ENCODE measurements at places on chromosomes 1 and 21.

- DNase-seq: no peak
Measured at GRCh38 chr1:116902027-116902426, 7.7 kb upstream of the PTGFRN start.

- DNase-seq: no peak
Measured at GRCh38 chr1:205537386-205538018, 33.0 kb downstream of the CDK18 start.

- no peak for DNase-seq
Measured at GRCh38 chr1:46114925-46115603, 17.4 kb downstream of the PIK3R3 start.

GRCh38 chr1:56409112-56409691 lies 170.2 kb downstream of the PLPP3 start:
- no peak for DNase-seq

DNA sequence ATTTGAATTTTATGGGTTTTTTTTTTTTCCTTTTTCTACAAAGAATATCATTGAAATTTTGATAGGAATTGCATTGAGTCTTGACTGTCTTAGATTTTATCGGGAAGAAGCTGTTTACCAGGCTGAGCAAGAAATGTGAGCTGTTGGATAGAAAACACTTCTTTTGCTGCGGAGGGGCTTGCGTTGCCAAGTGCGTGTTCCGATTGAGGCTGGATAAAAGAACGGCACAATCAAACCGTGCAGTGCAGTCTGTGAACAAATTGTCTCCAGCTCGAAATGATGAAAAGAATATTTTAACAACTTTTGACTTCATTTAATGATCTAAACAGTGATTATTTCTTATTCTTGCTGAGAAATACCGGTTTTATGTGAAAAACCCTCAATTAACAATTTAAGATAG lies 149.4 kb downstream of the RYR2 start:
- no peak for DNase-seq

DNA sequence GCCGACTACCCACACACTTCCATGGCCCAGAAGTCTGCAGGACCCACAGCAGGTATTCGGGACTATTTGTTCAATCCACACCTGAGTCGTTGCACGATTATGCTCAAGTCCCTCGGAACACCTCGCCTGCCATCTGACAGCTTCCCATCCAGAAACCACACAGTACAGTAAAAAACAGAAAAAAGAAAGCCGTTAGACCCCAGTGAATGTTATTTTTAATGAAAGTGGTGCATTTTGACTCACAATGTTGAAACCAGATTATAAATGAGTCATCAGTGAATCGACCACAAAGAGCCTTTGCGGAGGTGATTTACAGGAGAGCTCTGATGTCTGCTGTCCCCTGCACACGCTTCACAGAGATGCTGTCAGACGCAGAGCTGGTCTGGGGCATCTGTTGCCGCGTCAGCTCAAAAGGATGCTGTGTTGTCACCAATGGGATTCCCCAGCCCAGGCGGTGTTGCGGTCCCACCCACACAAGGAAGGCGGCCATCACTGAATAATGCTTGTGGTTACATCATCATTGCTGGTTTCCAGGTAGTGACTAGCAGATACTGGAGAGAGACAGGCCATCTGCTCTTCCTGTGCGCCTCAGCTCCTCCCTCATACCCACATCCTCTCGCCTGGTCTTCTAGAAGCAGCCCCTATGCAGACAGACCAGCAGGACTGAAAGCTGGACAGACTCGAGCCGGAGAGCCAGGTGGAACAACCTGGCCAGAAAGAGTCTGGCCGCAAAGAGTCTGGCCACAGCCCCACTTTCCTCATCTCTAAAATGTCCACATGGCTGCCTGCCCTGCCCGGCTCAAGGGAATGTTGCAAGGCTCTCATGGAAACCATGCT lies 116.8 kb downstream of the TOMM20 start:
- DNase-seq: no peak

DNA sequence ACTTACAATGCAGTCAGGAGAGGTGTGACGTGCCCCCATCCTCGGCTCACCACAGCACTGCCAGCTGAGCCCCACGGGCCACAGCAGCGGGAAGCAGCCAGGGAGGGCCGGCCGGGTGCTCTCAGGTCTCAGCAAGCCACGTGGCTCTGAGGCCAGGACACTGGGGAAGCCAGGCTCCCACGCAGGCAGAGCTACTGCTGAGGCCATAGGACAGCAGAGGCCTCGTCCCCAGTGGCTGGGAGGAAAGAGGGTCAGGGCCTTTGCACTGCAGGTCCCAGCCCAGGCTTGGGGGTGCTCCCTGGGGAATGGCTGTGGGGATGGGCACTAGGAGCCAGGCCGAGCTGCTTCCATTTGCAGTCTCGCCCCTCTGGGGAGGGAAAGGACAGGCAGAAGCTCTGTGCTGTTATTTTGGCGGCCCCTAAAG lies 5.8 kb downstream of the LRRC47 start:
- no peak for DNase-seq

DNA sequence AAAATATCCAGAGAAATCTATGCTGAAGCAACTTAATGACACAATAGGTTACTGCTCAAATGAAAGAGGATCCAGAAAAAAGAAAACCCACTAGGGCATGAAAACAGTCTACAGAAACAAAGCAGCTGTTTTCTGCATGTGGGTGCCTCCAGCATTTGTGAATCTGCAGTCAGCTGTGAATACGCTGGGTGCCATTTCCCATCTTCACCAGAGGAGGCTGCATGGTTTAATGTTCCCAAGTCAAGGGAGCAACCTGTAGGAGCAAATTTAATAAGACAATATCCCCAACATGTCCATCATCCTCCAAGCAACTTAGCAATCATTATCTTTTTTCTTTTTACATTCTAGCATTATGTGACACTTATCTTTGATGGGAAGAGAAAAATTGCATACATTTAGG lies 396.6 kb downstream of the BRINP2 start:
- DNase-seq: no peak

DNA sequence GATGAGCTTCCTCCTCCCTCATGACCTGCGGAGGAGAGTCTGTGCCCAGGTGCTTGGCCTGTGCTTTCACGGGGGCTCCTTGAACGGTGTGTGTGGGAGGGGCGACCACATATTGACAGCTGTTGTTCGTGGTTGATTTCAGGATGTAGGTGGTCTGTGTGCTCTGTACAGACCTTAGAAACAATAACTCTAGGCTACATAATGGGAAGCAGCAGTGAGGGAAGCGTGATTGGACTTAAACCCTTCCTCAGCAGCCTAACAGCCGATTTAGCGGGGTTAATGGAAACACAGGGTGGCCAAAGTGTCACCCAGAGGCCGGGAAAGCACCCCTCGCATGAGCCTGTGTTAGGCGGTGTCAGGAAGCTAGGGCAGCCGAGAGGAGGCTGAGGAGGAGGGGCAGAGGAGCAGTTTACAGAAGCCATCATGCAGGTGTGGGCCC lies 56.0 kb downstream of the TBCE start:
- DNase-seq: no peak

DNA sequence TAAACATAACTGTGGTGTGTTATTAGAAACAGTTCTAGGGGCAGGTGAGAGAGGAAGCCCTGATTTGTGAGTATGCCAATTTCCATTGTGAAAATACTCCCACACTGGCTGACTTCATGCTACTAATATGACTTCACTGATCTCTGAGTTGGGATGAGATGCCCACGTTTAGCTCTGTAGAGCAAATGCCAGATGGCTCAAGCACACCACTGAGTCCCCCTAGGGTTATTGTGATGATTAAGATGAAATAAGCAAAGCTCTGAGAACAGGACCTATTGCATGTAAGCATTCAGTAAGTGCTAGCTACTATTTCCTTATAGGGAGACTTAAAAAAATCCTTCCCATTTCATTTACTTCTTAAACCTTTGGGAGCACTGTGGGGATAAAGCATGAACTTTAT lies 117.6 kb downstream of the CENPF start:
- no peak for DNase-seq

DNA sequence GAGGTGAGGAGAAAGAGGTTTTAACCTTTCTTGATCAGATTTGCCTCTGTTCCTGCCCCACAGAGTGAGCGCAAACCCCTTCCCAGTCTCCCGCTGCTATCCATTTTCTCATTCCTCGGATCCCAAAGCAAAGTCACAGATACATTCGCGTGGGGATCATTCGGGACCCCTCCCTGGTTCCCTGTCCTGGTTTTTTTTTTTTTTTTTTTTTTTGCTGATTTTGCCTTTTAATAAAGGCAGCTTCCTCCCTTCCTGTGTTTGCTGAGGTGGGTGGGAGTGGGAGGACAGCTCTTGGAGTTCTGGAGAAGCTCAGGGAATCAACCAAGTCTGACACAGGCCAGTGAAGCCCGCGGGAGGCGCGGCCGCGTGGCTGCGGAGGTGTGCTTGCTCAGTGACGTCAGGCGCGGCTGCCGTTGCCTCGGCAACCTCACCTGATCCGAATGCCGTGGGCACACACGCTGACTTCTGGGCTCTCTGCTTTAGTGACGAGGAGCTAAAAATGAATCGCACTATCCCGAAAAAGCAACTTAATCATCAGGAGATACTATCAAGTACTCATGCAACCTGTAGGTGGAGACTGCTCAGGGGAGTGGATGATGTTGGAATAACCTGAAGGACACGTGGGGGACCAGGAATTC lies 106.4 kb downstream of the TBX19 start:
- DNase-seq: peak; percentile 26

DNA sequence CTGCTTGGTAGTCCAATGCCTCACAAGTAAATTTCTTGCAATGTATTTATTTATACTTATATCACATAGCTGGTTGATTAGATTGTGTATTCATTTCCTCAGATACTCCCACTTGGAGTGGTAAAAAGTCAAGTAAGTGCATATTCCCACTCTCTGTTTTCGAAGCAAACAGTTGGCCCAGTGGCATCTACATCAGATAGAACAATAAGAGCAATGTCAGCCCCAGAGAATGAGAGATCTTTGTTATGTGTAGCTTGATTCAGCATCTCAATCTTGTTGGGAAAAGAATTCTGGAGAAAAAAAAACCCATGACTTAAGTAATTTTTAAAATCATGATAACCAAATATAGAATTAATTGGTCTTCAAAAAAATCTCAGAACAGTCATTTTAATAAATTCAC lies 25.5 kb downstream of the RGL1 start:
- no peak for DNase-seq

- no peak for DNase-seq
Measured at GRCh38 chr21:45723049-45723958, 79.8 kb downstream of the PCBP3 start.

DNA sequence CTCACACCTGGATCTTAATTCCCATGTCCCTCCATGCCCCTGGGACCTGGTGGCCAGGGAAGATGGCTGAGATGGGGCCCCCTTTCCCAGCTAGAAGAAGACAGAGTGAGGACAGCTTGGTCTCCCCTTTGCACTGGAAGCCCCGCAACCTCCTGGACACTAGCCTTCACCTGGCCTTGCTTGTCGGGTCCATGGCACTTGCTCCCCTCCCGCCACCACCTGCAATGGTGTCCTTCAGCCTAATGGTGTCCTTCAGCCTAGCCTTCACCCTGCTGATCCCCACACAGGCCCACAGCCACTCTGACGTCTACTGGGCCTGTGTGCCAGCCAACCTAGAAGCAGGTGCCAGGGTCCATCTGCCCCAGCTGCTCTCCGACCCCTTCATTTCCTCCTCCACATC lies 45.9 kb upstream of the EDN2 start:
- no peak for DNase-seq

DNA sequence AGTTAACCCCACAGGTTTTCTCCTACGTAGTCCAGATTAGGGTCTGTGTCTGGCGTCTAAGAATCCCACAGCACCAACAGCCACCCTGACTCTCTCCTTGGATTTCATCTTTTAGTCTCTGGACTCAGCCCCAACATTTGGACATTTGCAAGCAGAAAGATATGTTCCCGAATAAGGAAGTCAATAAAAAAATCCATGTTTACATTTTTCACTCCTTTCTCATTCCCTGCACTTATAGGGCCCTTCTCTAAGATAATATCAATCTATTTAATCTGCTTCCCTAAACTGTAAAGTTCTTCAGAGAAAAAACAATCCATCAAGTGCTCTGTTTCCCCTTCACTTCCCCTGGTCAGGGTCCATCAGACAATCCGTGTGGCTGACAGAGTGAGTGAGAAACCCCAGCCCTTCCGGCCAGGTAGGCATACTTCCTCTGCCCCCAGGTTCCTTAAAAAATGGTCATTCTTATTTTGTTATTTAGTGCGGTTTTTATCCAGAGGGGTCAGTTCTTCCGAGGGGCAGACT lies 105.9 kb upstream of the CDC42BPA start:
- DNase-seq: no peak

- DNase-seq: no peak
Measured at GRCh38 chr1:108657356-108658080, 3.4 kb downstream of the HENMT1 start.

DNA sequence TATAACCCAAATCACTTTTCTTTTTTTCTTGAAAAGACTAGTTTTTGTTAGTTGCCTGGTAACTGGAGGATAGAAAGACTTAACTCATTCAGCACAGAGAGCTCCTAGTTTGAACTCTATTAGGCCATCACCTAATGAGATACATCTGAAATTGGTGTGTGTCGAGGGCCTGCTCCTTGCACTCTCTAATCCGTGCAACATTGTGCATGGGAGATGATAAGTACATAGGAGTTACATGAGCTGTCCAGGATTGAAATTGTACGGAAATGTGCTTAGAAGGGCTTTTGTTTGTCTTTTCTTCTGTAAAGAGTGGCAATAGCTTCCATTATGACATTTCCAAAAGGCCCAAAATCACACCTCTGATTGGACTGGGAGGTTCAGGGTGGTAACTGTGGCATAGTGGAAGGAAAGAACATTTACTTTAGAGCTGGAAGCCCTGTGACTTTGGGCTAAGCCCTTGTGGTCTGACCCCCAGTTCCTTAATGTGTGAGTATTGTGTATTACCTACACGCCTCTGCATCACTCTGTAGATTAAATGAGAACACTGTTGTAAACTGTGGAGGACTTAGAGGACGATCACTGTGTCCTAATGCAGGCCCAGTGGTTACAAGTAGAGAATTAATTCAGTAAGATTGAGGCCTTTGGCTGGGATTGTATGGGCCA lies 71.2 kb downstream of the FGGY start:
- no peak for DNase-seq

Measured in anterior cingulate cortex (tissue), 58 donors.